Kidney epithelial cell (primary cell): ENCODE measurements at places on chromosomes 3 and 15.

DNA sequence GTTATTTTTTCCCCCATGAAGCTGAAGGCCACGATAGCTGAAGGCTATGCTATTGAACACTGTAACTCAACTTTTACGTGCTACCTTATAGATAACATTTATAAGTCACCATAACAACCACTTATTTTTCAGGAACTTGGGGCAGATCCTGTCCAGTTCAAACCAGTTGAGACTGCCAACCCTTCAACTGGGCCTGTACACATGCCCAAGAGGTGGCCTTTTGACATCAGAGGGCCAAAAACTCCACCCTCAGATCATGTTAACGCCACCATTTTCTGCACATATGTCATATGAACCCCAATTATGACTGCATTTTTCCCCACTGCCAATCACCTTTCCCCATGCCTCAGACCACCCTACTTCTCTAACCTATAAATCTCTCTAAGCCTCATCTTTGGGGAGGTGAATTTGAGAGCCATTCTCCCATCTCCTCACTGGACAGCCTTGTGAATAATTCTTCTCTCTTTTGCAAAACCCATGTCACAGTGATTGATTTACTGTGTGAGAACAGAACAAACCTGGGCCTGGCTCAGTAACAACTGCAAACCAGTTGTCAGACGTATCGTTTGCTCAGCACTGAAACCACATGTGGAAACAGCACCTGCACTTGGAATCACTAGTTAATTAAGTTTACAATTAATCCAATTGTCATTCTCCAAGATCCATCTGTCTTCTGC lies 42.5 kb downstream of the ZNF445 start:
- no peak for DNase-seq

- DNase-seq = no peak
Observed at GRCh38 chr3:172152874-172153273, 113.5 kb downstream of the FNDC3B start.

- DNase-seq = no peak
Observed at GRCh38 chr15:91400481-91400880, 300.4 kb downstream of the SV2B start.

- no peak for DNase-seq
Observed at GRCh38 chr3:150412561-150413231, 4.6 kb downstream of the TSC22D2 start.

- no peak for DNase-seq
Observed at GRCh38 chr3:139110072-139110830, 65.6 kb upstream of the PRR23C start.

GRCh38 chr15:68808091-68808490 lies 12.6 kb downstream of the ANP32A start:
- DNase-seq = no peak

GRCh38 chr3:105938101-105938500 lies 69.3 kb upstream of the CBLB start:
- DNase-seq = no peak

GRCh38 chr15:68369931-68370767 lies 61.8 kb downstream of the ITGA11 start:
- no peak for DNase-seq

DNA sequence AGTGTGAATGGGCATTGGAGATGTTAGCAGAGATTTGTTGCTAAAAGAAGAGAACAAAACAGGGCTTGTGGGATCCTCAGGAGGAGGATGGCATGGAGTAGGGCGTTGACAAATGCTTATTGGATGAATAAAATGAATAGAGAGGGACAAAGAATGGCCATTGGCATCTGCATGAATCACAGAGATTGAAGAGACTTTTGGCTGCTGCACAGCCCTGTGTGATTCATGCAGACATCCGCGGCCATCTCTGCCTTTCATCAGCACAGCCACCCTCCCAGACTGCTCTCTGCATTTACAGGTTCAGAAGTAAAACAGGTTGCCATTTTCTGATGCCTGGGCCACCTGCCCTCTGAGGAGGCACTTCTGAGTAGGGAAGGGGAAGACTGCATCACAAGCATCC lies 397.9 kb downstream of the EPHB1 start:
- no peak for DNase-seq

DNA sequence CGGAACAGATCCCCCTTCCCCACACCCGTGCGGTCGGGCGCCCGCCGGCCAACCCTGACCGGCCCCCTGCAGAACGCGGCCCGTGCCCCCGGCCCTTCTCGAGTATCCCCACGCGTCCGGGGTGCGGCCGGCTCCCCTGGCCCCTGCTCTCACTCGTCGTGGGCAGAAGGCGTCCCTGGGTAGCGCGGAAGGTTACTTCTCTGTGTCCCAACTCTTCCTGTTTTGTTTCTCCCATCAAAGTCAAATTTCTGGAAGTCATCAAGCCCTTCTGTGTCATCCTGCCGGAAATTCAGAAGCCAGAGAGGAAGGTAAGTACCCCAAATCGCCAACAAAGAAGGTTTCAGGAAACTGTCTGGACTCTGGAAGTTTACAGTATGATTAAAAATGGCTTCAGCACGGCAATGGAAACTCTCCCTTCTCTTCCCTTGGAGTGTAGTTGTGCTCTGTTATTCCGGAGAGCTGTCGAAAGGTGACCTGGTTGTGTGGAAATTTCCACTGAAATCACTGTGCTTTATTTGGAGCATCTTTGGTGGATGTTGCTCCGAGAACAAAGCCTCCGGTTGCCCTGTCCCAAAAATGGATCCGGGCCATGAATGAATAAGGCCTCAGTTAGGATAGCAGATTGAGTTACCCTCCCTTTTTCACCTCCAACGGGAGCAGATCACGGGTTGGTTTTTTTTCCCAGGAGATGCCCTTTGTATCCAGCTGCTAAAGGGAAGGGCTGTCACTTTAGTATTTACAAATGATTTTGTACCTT lies 536 bp downstream of the SEC61A1 start:
- DNase-seq = no peak

GRCh38 chr3:67641451-67641850 lies 13.0 kb downstream of the SUCLG2 start:
- DNase-seq = no peak

GRCh38 chr3:162538491-162538890 lies 1041.9 kb downstream of the OTOL1 start:
- no peak for DNase-seq

GRCh38 chr3:160134964-160135363 lies 90.3 kb upstream of the C3orf80 start:
- no peak for DNase-seq

DNA sequence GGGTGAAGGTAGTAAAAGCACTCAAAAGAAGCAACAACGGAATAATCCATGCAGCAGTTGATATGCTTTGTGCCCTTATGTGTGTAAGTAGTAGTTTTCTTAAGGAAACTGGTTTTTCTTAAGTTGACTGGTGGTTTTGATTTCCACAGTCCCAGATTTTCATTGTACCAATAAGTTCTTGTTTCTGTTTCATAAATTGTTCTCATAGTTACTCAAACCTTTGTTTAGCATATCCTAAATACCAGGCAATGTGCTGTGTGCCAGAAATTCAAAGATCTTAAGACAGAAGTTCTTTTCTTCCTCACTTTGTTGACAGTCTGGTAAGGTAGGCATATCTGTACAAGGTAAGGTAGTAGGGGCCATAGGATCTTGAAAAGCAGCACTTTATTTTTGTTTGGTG lies 40.0 kb downstream of the DNAJC13 start:
- no peak for DNase-seq

DNA sequence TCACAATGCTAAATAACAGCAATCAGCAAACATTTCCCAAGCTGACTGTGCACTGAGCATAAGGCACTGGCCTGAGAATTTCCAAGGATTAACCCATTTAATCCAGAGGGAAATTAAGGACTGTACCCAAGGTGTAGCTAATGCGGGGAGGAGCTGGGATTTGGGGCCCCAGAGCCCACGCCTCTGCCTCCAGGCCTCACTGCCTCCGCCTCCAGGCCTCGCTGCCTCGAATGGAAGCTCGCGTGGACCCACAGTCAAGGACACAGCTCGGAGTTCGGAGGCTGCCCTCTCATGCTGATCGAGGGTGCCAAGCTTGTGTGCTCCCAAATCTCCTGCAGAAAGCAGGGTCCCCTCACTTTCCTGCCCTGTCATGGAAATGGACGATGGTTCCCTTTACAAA lies 76.5 kb upstream of the SNRPA1 start:
- no peak for DNase-seq

DNA sequence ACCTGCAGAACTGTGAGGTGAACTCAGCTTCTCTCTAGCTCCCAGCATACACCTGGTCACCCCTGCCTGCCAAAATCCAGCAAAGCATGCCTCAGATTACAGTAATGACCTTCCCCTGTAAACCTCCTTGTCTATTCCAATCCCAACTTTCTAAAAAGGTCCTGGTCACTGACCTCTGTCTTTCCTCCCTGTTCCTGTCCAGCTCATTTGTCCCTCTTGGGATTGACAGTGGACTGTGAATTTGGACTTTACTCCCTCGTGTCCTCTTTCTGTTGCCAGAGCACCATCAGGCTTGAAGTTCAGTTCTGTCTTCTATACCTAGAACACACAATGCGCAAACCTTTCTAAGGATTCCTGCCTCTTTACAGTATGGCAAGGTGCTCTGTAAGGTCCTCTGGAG lies 50.3 kb downstream of the MTHFS start:
- DNase-seq = no peak

GRCh38 chr3:190695225-190695624 lies 167.3 kb downstream of the GMNC start:
- DNase-seq = no peak
